ENCODE measurements at places on chromosomes 2 and 18.

DNA sequence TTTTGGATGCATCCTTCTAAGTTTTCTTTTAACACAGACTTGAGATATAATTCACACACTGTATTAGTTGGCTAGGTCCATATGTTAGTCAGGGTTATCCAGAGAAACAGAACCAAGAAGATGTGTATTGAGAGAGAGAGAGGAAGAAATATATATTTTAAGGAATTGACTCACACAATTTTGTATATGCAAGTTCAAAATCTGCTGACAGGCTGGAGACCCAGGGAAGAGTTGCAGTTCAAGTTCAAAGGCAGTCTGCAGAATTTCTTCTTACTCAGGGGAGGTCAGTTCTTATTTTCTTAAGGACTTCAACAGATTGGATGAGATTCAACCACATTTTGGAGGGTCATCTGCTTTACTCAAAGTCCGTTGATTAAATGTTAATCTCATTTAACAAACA lies 23.0 kb upstream of the MRO start:
- no peak for DNase-seq

DNA sequence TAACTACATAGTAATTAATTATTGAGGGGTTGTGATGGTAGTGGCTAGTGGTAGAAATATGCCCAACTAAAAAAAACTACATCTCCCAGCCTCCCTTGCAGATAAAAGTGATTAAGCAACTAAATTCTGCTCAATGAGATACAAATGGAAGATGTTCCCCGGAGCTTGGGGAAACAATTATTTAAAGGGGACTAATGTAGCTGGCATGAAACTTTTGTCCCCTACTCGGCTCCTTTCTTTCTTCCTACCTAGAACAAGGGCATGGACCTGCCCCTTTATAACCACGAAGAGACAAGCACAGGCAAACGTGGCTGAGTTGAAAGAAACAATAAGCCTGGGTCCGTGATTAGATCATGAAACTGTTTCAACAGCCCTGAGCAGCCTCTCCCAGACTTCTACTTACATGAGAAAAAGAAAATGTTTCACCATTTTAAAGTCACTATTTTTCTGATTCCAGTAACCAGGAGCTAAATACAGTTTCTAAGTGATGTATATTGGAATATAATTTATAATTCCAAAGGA lies 236.9 kb downstream of the SCG2 start:
- DNase-seq: no peak

GRCh38 chr2:174300114-174300513 lies 34.6 kb upstream of the SP9 start:
- no peak for DNase-seq

- DNase-seq: no peak
These were observed 83.9 kb downstream of the PTH2R start for GRCh38 chr2:208490492-208490891.

DNA sequence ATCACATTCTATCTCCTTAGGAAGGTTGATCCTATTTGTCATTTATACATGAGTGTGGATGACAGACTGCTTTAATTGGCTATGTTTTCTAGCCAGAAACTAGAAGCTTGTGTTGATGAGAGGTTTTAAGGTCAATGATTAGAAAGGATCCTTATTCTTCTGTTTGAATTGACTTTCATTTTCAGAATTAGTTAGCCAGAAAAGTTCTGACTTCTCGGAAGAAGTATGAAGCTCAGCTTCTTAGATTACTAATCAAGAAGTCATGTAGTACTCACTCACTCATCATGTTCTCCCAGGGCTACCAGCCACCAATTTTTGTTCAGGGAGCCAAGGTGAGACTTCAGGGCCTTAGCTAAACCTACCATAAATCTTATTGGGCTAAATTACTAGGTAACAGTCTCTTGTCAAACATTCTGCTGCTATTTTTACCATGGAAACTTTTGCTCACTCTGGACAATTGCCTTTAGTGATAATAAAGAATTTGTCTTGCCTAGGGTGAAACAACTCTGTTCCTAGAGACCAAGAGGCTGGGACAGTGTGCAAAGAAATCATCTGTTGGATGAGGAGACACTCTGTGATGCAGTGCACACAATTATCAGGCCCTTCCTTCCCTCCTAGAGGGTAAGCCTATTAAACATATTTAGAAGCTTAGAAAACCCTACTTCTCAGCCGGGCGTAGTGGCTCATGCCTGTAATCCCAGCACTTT lies 111.6 kb upstream of the DNMT3A start:
- peak; percentile 21 for DNase-seq

GRCh38 chr2:170689481-170689880 lies 25.7 kb upstream of the SP5 start:
- no peak for DNase-seq

DNA sequence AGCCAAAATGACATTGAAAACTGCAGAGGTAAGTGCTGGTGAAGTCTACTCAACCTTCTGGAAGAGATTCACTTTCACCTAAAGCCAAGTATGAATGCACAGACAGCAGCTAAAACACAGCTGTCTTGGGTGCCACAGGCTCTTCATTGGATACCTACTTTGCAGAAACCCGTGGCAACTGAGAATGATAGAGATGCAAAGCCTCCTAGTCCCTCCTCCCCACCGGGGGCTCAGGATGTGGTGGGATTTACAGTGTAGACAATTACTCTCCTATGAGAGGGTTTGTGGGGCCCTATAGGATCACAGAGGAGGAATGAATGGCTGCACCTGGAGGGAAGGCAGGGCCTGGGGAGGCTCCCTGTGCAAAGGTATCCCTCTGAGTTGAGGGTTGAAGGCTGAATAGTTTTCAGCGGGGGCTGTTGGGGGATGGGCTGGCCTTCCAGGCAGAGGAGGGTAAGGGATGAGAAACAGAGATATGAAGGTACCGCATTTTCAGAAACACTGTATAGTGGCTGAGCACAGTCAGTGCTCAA lies 131.6 kb downstream of the RNF144A start:
- no peak for DNase-seq

GRCh38 chr18:48136827-48137373 lies 206.4 kb upstream of the SMAD2 start:
- no peak for DNase-seq

GRCh38 chr2:203786549-203787351 lies 80.3 kb downstream of the CD28 start:
- DNase-seq: no peak

- DNase-seq: no peak
These were observed 84.0 kb upstream of the DSEL start for GRCh38 chr18:67600181-67601180.

- no peak for DNase-seq
These were observed at the start of gene PIEZO2 for GRCh38 chr18:11149441-11150270. Gene PIEZO2 (minus strand): TSS chr18:11149569. CDS start chr18:11148588, 981 bp downstream.

GRCh38 chr2:199315299-199316179 lies 142.2 kb downstream of the SATB2 start:
- DNase-seq: no peak

DNA sequence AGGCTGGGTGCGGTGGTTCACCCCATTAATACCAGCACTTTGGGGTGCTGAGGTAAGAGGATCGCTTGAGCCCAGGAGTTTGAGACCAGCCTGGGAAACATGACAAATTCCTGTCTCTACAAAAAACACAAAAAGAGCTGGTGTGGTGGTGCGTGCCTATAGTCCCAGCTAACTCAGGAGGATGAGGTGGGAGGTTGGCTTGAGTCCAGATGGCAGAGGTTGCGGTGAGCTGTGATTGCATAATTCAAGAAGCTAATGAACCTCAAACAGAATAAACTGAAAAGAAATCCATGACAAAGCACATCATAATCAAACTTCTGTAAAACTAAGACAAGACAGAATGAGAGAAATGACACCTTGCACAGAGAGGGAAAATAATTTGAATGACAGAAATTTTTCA lies 54.8 kb downstream of the SEMA4F start:
- no peak for DNase-seq

- no peak for DNase-seq
These were observed 18.9 kb upstream of the PDIA6 start for GRCh38 chr2:10831400-10831985.

- no peak for DNase-seq
These were observed 6.5 kb upstream of the NAPG start for GRCh38 chr18:10519366-10519765.

DNA sequence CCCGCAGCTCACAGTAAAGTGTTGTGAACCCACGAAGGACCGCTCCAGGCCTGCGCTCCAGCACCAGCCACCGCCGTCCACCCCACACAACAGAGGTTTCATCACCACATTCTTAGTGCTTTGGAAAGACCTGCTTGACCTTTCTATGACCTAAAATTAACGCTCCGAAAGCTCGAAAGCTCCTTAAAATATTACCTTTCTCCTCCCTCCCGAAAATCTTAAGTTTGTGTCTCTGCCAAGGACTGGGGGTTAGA lies 149.2 kb downstream of the TWIST2 start:
- no peak for DNase-seq

DNA sequence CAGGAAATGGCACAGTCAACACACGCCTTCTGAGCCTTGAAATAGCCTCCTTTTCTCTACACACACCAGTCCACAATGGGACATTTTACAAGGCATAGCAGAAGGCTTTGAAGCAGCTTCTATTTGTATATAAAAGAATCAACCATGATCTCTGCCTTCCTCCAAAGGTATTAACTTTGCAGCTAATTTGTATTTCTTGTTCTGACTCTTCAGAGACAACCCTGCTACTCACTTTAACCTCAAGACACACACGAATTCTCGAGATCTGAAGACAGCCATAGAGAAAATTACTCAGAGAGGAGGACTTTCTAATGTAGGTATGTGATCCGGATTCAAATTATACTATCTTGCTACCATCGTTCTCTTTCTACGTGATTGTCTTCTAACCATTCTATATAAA lies 104.6 kb downstream of the VIT start:
- DNase-seq: no peak

DNA sequence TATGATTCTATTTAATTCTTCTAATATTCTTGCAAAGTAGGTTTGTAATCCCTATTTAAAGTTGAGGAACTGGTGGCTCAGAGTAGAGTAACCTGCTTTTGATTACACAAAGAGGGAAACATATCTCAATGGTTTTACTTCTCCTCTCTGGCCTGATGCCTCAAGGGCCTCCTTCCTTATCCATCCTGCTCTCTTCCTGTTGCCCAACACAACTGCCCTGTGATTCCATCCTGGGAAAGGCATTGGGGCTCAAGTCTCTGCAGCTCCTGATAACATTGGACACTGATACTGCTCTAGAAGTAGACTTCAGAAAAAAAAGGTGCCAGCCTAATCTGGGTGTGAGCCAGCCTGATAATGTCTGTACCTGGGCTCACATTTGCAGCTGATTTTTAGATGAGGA lies 75.8 kb downstream of the RDH14 start:
- no peak for DNase-seq

DNA sequence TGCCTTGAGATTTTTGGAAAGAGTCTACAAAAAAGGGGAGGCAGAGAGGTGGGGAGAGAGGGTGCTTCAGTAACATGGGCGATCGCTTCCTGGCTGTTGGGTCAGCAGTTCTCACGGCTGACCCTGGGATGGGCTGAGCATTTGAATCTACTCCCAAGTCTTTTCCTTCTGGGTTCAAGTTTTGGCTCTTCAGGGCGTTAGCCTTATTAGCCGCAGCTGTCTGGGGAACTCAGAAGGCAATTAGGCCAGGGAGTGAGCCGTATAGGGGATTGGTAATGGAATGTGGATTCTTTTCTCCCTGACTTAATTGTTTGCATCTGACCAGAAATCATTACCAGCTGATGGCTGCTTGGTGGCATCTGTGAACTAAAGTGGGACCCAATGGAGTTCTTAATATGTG lies 250.5 kb upstream of the SKOR2 start:
- DNase-seq: no peak

DNA sequence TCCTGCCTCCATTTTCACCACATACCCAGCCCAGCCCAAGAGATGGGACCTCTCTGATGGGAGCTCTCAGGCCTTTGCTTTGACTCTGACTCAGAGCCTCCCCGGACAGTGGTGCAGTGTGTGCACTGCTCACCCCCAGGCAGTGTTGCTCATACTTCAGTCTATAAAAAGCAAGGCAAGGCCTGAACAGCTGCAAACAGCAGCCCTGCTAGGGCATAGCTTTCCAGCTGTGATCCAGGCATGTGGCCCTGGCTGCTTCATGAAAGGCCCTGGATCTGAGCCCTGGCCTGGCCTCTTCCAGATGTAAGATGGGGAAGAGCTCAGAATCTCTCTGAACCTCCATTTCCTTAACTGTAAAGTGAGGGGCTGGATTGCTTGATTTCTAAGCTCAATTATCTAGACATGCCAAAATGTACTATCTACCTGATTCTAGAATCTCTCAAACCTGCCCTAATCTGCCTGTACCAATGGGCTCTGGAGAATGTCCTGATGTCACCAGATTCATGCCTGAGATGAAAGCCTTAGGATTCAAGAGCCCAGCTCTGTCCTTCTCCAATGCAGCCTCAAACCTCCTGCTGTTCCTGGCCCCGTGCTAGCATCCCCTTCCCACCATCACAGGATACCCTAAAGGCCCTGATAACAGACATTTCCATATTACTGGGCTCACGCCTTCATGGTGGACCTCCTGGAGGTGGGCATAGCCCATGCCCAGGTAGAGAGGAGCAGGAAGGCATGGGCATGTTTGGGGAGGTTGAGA lies 206.9 kb downstream of the ARL4C start:
- no peak for DNase-seq

DNA sequence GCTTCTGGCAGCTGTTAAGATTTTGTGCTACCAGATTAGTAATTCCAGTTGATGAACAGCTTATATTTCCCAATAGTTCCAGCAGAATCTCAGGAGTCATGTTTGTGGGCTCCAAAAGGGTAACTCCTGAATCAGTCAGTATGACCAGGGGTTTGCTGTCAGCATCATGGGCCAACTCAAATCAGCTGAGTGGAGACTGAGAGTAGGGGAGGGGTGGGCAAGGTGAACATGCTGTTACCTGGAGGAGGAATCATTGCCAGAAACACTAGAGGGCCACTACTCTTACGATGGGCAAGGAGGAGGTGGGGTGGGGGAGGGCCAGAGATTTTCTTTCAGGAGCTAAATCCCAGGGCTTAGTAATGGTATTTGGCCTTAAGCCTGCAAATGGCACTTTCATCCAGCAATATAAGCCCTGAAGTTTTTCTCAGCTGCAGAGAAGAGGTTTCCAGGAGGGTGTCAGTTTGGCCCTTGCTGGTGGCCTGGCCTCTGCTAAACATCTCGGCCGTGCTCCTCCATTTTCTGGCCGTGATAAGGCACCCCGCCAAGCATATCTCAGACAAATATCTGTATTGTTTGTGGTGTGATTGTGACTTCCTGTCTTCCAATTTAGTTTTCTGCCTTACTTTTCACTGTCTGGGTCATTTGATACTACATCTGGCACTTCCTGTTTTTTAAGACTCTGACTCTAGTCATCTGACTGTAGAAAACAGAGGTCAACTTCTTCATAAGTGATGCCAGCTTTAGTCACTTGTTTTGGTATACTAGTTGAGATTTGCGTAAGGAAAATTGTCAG lies 120.5 kb upstream of the CXCR4 start:
- DNase-seq: no peak

Measured in stimulated activated CD4-positive, alpha-beta T cell treated with anti-CD3 and anti-CD28 coated beads, Interleukin-15, amount 100 ng/mL, for 48 hours (primary cell).